ENCODE measurements at places on chromosomes 5 and 9. TPM values are rescaled to one million over a fixed set of nuclear protein-coding genes. Genes with fewer than 3 reads are reported as not detected.

PCDHB4 gene
- total RNA-seq, result 10.5 TPM

HINT2 gene
- total RNA-seq, result 31.5 TPM

PCDHB11 gene
- 9.8 TPM for total RNA-seq

KCNV2 gene
- total RNA-seq, result not detected

- DNase-seq, result no peak
These were observed at the start of gene GABRA1 for GRCh38 chr5:161847941-161848391. Gene GABRA1 (plus strand): TSS chr5:161848120. CDS start chr5:161850811, 2,691 bp downstream.

DNA sequence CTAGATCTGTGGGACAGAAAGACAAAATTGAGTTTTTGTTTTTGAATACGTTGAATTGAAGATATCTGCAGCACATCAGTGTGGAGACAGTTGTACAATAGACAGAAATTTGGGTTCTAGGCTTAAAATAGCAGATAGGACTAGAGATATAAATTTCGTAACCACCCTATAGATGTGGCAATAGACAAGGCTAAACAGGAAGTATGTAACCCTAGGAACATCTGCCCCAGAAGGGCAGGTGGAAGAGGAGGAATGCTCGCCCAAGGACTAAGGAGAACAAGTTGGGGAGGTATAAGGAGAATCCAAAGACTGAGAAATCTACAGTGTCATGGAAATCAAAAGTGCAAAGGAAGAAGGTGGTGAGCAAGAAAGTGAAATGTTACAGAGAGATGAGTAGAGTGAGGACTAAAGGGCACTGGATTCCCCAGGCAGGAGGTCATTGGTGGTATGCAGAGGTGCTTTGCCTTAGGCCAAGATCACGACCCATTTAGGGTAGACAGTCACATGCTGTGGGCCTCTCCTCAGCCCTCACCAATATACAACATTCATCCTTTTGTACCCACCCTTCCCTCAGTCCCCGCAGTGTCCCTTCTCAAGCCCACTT is 109.1 kb upstream of the ELL2 start:
- no peak for DNase-seq

DNA sequence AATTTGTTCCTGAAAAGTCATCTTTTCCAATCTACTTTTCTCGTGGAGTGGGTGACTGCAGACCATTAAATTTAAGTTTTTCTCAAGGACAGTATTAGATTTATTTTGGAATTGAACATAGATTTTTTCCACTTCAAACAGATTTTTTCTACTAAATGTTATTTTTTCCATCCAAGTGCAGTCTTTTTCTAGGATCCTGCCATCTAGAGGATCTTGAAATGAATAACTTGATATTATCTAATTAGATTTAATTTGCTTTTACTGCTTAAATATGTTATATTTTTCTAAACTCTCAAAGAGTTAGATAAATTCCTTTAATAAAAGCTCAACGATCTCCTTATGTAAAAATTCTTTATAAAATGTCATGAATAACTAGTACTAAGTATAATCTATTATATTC is 136.9 kb upstream of the PRR16 start:
- no peak for DNase-seq

DNA sequence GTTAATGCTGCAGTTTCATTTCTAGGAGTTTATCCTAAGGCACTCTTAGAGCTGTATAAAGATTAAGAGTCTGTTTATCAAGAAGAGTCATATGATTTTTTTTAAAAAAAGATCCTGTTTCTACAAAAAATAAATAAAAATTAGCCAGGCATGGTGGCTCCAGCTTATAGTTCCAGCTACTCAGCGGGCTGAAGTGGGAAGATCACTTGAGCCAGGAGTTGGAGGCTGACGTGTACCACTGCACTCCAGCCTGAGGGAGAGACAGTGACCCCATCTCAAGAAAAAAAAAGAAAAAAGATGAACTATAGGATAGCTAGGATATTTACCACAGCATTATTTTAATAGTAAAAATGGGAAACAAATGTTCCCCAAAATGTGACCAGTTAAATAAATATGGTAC is 3.3 kb upstream of the UBE2D2 start:
- no peak for DNase-seq

DNA sequence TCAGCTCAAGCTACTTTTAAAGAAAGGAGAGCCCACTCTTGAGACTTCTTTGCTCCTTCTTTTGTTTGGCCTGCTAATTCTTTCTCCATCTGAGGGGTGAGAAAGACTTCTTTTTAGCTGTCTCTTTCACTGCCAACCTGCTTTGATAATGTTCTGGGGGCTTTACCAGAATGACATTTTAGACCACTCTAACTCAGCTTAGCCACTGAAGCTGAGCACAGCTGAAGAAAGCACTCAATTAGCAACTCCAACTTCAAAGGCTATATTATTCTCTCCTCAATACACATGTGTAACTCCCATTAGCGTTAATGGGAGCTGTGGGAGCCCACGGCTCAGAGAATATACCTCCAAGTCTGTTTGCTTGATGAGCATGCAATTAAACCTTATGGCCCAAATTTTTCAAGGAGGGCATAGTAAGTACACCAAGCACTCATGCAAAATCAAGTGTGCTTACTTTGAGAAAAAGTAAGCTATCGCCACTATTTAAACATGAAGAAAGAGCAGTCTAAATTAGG is 815.4 kb upstream of the DMAC1 start:
- DNase-seq, result no peak

- peak; percentile 74 for DNase-seq
These were observed 536 bp downstream of the PCDHAC1 start for GRCh38 chr5:140926443-140927227.

GRCh38 chr9:99824378-99825171 is 2.9 kb downstream of the NR4A3 start:
- DNase-seq, result peak; percentile 19

DNA sequence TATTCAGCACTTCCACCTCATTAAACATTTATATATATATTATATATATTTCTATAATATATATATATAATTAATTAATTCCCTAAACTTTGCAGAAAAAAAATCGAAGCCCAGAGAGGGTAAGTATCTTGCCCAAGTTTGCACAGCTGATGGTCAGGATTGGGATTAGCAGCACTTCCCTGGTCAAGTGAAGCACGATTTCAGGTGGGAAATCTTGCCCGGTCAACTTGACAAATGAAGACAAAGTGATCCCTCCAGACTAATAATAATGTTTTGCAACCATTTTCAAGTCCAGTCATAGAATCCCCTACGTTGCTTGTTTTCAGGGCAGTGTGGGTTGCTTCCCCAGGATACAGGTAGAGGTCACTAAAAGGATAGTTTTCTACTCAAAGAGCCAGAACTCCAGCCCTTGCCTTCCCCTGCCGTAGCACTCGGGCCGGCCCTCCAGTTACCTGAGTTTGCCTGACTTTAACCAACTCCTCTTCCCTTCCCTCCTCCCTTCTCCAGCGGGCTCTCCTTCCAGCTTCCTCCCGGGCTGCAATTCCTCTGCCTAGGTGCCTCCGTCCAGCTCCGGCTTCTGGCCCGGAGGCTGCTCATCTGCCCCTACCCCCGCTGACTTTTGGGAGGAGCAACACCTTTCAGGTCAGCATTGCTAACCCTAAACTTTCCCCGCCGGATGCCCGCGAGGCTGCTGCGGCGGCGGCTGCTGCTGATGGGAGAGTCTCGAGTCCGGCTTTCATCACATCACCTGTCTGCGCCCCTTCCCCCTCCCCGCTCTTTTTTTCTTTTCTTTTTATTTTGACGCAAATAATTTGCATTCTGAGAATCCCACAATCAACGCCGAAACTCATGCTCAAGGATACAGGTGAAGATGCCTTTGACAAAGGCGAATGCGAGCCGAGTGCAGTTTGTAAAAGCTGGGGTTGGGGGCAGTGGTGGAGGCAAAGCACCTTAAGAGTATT is 930 bp downstream of the PRLR start:
- peak; percentile 36 for DNase-seq

- DNase-seq, result no peak
These were observed 420.7 kb downstream of the KIF4B start for GRCh38 chr5:155434267-155434666.

DNA sequence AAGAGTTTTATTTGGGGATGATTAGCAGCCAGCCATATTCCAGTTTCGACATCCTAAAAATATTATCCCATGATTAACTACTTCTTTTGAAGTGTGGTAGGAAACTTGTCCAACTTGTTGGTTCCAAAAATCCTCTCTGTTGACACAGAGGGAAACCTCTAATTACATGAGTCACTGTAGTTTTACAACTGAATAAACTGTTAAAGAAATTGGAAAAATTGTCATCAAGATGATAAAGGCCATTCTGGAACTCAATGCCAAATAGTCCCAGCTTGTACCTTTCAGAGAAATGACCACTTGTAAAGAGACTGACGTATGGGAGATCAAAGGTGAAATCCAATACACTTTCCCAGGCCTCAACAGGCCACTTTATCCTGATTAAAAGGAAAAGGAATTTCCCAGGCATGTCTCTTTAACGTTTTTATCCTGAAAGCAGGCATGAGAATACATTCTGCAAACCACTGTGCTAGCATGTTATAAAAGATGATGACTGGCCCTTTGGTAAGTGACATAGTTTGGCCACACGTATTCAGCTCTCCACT is 261.6 kb downstream of the GLIS3 start:
- DNase-seq, result no peak

DNA sequence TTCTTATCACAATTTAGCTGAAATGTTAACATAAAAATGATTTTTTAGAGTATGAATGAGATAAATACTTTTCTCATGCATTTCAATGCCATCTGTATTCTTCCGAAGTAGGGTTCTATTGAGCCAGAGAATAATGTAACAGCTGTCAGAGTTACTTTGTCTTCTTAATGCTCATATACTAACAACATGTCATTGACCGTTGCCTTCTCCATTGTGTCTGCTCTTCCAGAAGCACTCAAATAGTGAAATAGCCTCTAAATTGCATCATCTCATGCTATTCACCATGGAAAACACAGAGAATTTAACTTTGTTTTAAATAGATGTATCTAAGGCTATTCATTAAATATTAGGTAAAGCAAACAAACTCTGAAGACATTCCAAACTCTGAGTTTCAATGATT is 1875.9 kb upstream of the CDH9 start:
- no peak for DNase-seq

DNA sequence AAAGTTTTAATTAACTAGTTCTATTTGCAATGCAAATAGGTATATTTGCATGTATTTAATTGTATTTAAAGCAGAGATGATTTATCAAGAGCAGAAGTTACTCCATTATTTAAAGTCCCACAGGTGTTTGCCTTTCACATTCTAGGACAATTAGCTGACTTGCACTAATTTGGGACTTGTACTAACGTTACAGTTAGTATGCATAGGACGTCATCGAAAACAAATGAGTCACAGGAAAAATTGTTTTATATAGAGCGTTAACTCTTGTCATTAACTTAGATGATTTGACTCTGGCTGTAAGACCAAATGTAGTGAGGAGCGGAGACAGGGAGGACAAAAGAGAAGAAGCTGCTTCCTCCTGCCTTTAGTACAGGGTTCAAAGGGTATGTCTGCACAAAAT is 126.1 kb upstream of the IFNE start:
- DNase-seq, result no peak

DNA sequence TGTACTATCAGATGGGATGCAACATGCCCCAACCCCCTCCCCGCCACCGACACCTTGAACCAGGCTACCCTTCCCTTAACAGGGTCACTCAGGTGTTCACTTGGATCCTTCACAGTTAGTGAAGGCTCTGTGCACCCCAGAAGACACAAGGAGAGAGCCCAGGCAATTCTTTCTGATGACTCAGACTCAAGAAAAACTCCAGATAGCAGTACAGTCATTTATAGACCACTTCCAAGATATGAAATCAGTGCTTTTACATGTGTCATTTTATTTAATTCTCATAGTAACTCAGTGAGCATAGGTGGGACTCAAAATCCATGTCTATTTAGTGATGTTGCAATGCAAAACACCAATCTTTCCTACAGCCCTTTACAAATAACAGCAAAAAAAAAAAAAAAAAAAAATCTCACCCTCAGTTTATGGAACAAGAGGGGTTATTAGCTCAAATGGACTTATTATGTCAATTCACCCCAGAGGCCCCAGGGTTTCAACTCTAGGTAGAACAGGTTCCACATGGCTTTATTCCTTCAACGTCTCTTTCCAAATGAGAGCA is 71.9 kb downstream of the FOXD1 start:
- DNase-seq, result no peak

DNA sequence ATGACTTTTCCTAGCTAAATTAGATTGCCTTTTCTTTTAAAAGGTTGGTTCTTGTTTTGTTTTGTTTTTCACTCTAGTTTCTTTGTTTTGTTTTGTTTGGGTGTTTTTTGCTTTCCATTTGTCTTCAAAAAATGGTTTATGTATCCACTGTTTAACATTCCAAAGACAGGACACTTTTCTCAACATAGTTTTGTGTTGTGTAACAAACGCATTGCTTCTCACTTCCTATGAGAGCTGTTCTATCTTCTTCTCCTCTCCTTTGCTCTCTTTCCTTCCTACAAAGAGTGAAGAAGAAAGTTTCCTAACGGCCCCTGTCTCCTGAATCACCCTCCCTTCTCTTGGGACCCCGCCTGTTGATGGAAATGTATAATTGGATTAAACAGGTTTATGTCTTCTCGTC is 539.7 kb downstream of the ACTL7B start:
- no peak for DNase-seq

- no peak for DNase-seq
These were observed 514.9 kb downstream of the RASEF start for GRCh38 chr9:82547995-82548394.

DNA sequence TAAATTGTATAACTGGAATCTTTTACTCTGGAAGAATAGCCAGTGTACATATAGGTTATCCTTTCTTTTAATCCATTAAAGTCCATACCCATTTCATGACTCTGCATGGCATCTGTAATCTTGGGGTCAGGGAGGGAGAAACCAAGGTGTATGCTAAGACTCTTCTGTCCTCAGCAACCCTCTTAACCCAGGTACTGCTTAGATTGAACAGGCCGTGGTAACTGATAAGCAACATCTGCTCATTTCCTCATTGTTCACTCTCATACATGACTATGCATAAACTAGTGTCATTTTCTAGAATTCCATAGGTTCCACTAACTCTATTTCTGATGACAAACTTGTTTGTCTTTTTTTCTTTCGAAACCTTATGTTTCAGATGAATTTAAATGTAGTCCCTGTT is 69.3 kb upstream of the IFNE start:
- no peak for DNase-seq

DNA sequence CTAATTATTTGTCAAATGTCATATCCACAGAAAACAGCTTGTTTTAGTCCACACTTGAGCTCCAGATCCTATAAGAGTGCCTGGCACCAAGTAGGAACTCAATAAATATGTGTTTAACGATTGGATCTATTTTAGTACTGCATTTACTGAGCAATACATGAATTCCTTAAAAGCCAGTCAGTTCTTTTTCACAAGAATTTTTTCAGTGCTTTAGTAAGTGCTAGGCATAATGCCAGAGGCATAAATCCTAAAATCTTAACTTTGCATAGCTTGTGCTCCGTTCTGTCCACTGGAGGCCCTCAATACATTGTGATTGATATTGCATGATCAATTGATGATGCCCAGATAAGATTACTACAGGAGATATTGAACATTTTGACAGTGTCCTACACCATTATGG is 67.3 kb upstream of the PCSK5 start:
- no peak for DNase-seq

Data from uterus (tissue), 4 donors.